ENCODE measurements at places on chromosomes 13 and 19.

DNA sequence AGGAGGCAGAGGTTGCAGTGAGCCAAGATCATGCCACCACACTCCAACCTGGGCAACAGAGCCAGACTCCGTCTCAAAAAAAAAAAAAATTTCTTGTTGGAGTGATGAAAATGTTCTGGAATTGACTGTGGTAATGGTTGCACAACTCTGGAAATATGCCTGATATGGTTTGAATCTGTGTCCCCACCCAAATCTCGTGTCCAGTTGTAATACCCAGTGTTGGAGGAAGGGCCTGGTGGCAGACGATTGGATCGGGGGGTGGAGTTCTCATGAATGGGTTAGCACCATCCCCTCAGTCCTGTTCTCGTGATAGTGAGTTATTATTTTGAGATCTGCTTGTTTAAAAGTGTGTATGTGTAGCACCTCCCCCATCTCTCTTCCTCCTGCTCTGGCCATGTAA is 41.1 kb upstream of the MAP3K10 start:
- no peak for DNase-seq

GRCh38 chr13:23849670-23850069 is 39.5 kb downstream of the MIPEP start:
- DNase-seq = no peak

- DNase-seq = no peak
Measured at GRCh38 chr19:3818466-3818865, 32.3 kb upstream of the MATK start.

DNA sequence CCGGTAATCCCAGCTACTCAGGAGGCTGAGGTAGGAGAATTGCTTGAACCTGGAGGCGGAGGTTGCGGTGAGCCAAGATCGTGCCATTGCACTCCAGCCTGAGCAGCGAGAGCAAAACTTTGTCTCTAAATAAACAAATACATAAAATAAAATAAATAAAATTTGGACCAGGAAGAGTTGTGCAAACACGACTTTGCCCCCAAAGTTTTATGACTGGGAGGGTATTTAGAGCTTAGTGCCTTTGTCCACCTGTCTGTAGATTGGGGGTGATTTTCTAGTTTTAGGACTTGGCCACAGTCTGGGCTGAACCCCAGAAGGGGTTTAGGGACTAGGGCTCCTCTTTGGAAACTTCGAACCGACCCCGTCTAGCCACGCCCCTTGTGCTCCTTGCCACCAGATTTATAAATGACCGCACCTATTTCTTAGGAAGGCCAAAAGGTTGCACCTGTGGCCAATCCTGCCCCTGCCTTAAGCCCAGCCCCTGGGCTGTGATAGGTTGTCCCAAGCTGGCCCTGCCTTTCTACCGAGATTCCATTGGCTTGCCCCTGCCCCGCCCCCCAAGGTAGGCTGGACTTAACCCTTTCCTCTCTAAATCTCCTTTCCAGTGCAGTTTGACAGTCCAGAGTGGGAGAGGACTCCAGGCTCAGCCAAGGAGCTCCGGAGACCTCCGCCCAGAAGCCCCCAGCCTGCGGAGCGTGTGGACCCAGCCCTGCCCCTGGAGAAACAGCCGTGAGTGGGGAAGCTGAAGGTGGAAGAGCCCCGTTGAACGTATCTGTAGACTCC is 5.3 kb downstream of the SHD start:
- DNase-seq = no peak

DNA sequence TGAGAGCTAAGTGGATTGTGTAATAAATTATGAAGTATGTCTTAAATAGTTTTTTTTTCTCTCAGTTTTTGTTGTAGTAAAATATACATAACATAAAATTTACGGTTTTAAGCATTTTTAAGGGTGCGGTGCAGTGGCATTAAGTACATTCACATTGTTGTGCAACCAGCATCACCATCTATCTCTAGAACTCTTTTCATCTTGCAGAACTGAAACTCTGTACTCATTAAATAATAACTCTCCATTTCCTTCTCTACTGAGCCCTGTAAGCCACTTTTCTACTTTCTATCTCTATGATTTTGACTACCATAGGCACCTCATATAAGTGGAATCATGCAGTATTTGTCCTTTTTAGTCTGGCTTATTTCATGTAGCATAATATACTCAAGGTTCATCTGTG is 87.1 kb downstream of the GJA3 start:
- DNase-seq = no peak

DNA sequence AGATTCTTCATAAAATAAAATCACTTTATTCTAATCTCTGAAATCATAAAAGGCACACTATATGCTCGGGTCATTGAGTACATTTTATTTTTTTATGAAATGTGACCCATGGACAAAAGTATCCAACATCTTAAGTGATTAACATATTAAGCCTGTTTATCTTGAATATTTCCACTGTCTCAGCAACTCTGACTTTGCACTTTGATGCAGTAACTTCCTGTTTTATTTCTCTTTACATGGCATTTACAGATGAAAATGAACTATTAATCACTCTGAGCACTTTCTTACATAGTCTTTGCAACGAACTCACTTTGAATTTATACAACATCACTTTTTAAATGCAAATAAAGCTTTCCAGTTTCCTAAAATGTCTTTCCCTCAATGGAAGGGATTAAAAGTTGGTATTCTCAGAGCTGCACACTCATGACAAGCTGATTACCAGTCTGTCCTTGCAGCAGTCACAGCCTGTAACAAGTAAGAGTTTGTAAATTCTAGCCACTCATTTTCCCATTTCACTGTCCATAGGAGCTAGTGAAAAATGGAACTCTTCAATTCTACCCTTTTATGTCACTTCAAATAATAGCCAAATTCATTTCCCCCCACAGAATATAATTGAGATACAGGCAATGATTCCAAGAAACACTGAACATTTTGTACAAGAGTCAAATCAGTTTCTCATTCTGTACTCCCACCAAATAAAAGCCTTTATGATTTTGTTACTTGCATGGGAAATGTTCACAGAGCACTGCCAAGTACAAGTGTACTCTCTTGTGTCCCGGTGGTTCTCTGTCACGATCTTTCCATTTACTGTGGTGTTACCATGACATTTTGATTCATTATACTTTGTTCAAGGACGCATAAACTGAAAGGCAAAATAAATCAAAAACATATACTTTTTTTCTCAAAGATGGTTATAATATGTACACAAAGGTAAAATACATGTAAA is 1968.9 kb downstream of the PCDH9 start:
- no peak for DNase-seq

DNA sequence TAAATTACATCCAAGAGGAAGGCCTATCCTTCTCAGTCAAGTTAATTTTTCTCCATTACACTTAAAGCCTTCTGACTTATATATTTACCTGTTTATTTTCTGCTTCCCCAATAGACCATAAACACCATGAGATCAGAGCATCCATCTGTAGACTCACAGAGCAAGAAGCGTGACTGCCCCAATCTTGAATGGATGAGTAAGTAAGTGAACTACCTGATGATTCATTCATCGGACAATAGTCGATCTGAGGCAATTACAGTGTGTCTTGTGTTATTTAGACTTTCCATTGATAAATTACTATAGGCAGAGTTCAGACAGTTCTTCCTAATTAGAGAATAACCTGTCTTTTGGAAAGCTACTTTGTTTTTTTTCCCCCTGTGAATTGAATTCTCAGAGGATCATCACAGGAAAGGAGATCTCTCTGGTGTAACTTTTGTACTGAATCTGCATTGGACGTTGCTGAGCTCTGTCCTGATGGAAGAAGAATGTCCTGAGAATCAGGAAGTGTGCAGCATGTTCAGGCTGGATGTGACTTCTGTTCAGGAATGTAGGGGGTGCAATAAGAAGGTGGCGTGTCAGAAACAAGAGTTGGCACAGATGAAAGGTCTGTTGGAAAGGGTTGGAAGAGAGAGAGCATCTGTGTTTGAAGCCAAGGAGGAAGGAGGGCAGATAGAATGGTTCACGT is 367.0 kb downstream of the NALCN start:
- no peak for DNase-seq

- DNase-seq = no peak
Measured at GRCh38 chr13:85812282-85812681, 13.1 kb upstream of the SLITRK6 start.

DNA sequence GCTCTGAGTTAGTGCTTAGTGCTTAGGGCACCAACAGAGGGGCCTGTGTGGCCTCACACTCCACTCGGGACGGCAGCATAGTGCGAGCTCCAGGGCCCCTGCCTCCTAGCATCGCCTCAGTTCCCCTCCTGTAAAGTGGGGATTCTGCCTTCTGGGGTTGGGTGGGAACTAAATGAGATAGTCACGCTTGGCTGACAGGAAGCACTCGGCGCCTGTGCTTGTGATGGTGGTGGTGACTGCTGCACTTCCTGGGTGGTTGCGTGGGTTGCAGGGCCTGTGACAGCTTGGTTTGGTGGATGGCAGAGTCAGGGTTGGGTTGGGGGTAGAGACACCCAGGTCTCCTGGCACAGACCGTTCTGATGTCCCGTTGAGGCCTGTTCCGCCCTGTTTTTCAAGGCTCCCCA is 7.7 kb downstream of the PLEKHF1 start:
- DNase-seq = no peak

DNA sequence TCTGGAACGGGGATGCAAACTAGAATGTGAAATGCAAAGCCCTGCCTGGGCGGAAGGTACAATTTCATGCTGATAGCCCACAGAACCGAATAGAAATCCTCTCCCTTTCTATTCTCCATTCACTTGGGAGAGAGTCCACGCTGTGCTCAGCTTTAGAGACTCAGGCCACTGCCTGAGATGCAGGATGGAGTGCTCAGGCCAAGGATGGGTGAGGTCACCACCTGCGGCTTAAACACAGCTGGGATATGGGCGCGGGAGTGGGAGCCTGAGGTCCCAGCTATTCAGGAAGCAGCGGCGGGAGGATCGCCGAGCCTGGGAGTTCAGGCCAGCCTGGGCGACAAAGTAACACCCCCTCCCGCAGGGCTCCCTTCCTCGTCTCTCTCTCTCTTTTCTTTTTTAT is 446 bp upstream of the ZNF83 start:
- peak; percentile 51 for DNase-seq

- DNase-seq = no peak
Measured at GRCh38 chr13:31639443-31640163, 99.7 kb upstream of the RXFP2 start.

- DNase-seq = peak; percentile 50
Measured at GRCh38 chr13:101452519-101453485, at the start of gene ITGBL1. ITGBL1 (plus strand) TSS chr13:101452675; CDS start chr13:101452834, 159 bp downstream.

GRCh38 chr19:29366757-29367156 is 153.8 kb upstream of the UQCRFS1 start:
- no peak for DNase-seq

GRCh38 chr19:51607920-51608562 is 22.2 kb downstream of the SIGLEC5 start:
- peak; percentile 64 for DNase-seq

- no peak for DNase-seq
Measured at GRCh38 chr19:18261474-18261873, 12.8 kb downstream of the IQCN start.

DNA sequence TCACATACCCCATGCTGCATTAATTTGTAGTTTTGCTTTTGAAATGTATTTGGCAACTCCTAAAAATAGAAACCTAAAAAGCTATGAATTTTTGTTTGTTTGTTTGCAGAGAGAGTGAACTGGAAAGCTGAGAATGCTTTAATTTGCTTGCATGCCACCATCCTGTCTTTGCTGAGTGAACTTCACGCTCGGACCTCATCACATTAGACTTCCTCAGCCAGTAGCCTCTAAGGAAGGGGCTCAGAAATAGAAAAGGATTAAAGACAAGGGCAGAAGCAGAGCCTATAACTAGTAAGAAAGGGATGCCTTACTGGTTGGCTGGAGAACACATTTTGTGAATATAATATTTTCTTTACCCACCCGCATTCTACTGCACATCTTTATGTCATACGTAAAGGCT is 275.1 kb downstream of the DCLK1 start:
- DNase-seq = no peak

GRCh38 chr13:65595916-65596315 is 1634.2 kb downstream of the PCDH9 start:
- DNase-seq = no peak

- no peak for DNase-seq
Measured at GRCh38 chr13:94058821-94059360, 420.6 kb downstream of the DCT start.

DNA sequence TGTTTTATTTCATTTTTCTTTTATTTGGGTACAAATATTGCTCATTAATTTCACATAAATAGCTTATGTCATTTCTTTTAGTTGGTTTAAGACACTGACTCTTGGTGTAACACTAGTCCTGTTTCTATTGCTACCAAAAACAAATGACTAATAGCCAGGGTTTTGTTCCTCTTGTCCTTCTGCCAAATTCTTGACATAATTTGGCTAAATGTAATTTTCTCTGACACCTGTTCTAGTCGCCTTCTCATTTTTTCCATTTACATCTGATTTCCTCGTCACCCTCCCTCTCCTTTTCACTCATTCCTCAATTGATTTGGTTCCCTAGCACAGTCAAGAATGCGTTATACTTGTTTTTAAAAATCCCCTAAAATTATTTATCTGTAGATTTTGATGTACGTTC is 1718.7 kb downstream of the EFNB2 start:
- no peak for DNase-seq

- no peak for DNase-seq
Measured at GRCh38 chr13:23845105-23845725, 44.0 kb downstream of the MIPEP start.

DNA sequence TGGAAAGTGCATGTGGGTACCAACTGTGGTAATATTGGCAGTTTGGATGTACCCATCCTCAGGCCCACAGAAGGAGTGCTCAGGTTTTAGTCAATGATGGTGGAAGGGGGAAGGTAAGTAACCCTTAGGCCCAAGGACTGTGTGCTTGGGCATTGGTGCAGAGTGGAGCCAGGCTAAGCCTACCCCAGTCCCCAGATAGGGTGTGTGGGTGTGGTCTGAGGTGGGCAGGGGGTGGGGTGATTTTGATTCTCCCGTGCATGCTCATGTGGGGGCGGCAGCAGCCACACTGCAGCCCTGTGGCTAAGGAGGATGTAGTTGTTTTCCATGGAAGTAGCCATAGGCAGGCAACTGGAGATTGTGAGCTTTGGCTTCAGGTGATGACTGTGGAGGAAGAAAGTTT is 2197.3 kb downstream of the PCDH9 start:
- peak; percentile 23 for DNase-seq

GRCh38 chr13:24618011-24618955 is 61.9 kb upstream of the ATP12A start:
- DNase-seq = no peak

GRCh38 chr19:40089462-40089861 is 1.3 kb downstream of the ZNF780A start:
- DNase-seq = peak; percentile 41

DNA sequence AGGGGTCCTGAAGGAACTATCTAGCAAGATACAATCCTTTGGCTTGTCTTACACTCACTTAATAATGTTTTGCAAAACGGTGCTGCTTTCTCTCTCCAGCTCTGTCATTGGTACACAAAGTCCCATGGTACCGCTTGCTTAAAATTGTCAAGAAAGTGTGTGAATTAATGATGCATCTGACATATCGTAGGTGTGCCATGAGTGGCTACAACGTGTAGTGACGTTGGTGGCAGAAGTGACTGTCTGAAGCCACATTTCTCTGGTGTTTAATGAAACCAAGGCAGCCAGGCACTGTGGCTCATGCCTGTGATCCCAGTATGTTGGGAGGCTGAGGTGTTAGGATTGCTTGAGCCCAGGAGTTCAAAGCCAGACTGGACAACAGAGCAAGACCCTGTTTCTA is 2.6 kb downstream of the HSH2D start:
- DNase-seq = no peak

GRCh38 chr19:13118424-13119193 is 545 bp downstream of the NACC1 start:
- DNase-seq = peak; percentile 57
